ENCODE measurements at places on chromosomes 5 and 9. TPM values are rescaled to one million over a fixed set of nuclear protein-coding genes. Genes with fewer than 3 reads are reported as not detected.

SLC25A2 gene
- total RNA-seq: 0.23 TPM

GRAMD2B gene
- 21.5 TPM for total RNA-seq

RECK gene
- 9.0 TPM for total RNA-seq

MYO10 gene
- 33.4 TPM for total RNA-seq

TAF1L gene
- total RNA-seq: under 0.01 TPM

ARRDC3 gene
- 155 TPM for total RNA-seq

SPATA31A1 gene
- total RNA-seq: not detected

PCDHGB6 gene
- 17.8 TPM for total RNA-seq

SPATA31D4 gene
- total RNA-seq: not detected

TRIM23 gene
- total RNA-seq: 87.2 TPM

TMEM252 gene
- not detected for total RNA-seq

CKS2 gene
- total RNA-seq: 32.3 TPM

SAXO1 gene
- total RNA-seq: not detected

SPARC gene
- 157 TPM for total RNA-seq

RABEPK gene
- total RNA-seq: 25.1 TPM

LRRC19 gene
- total RNA-seq: not detected

ST6GALNAC4 gene
- 9.9 TPM for total RNA-seq

PCDHGA7 gene
- 7.6 TPM for total RNA-seq

DAPK1 gene
- total RNA-seq: 76.8 TPM

PRSS3 gene
- 5.3 TPM for total RNA-seq

WNT8A gene
- 0.23 TPM for total RNA-seq

SPATA31E1 gene
- total RNA-seq: not detected

AP3B1 gene
- total RNA-seq: 34.8 TPM

F2RL2 gene
- 1.2 TPM for total RNA-seq

C9 gene
- total RNA-seq: not detected

PCDHGA2 gene
- total RNA-seq: 8.5 TPM

TRPM6 gene
- 2.5 TPM for total RNA-seq
